Stimulated activated naive CD8-positive, alpha-beta T cell treated with anti-CD3 and anti-CD28 coated beads, Interleukin-15, Interleukin-2, amounts not matched to agents 100 U/mL and 50 U/mL, for 24 hours (primary cell): ENCODE measurements at places on chromosomes 4 and X.

GRCh38 chr4:125423124-125423523 is 108.4 kb downstream of the FAT4 start:
- no peak for DNase-seq

DNA sequence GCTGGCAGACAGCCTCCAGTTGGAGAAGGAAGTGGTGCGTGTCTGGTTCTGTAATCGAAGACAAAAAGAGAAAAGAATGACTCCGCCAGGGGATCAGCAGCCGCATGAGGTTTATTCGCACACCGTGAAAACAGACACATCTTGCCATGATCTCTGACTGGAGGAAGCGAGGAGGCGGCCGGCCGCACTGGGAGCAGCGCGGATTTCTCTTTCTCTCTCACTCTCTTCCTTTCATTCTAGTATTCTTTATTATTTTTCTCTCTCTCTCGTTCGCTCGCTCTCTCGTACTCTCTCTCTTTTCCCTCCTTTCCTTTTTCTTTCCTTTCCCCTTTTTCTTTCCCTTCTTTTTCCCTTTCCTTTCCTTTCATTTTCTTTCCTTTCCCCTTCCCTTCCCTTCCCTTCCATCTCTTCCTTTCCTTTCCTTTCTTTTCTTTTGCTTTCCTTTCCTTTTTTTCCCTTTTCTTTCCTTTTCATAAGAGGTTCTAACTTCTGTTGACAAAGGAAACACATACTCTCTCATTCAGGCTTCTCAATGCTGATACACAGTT is 1.2 kb downstream of the POU3F4 start:
- no peak for DNase-seq

DNA sequence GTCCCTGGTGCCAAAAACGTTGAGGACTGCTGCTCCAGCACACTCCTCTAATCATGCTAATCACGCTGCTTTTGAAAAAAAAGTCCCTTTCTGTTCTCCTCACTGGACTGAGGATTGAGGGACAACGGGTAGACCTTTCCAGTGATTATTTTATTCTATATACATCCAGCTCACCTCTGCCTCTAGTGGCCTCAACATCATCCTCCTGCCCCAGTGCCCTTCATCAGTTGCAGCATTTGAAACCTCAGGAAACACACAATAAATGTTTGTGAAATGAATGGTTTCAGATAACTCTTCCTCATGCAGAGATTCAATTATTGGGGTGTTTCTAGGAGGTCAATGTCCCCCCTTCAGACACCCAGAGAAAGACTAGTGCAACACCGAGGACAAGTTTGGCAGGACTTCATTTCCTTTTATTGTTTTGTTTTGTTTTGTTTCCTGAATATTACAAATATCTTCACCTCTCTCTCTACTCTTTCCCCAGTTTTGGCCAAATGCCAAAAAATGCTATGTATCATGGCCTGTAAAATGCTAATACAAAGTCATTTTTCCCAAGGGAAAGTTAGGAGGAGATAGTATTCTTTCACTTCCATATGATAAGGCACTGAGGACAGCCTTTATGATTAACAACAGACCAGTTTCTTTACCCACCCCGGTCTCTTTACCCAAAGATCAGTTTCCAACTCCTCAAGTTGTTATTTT is 460.1 kb upstream of the SLIT2 start:
- DNase-seq, result no peak

GRCh38 chr4:43394976-43395375 is 502.5 kb downstream of the GRXCR1 start:
- no peak for DNase-seq

- no peak for DNase-seq
These were observed 55.8 kb downstream of the PTTG2 start for GRCh38 chr4:38015886-38016515.

GRCh38 chr4:137531168-137531985 is 917 bp downstream of the PCDH18 start:
- DNase-seq, result no peak

- DNase-seq, result no peak
These were observed 694.4 kb upstream of the POU3F4 start for GRCh38 chrX:82813671-82814078.

- no peak for DNase-seq
These were observed 69.4 kb upstream of the AGA start for GRCh38 chr4:177511611-177512010.

- no peak for DNase-seq
These were observed 14.1 kb upstream of the BRS3 start for GRCh38 chrX:136473663-136474062.

GRCh38 chr4:118280501-118281218 is 72.1 kb downstream of the PRSS12 start:
- DNase-seq, result peak; percentile 27

DNA sequence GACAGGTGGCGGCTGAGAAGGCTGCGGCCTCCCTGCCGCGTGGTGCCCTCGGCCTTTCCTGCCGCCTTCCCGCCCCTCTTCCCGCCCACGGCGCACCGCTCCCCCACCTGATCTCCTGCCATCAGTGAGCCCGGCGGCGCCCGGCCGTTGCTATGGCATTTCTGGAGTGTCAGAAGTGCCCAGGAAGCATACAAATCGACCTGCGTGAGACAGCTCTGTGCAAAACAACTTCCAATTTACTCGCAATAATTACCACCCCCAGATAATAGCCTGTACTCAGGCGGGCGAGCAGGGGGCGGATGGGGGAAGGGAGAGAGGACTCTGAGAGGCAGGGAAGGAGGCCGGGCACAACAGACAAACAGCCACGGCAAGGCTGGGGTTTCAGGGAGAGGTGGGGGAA is 16.6 kb upstream of the ERCC6L start:
- no peak for DNase-seq

DNA sequence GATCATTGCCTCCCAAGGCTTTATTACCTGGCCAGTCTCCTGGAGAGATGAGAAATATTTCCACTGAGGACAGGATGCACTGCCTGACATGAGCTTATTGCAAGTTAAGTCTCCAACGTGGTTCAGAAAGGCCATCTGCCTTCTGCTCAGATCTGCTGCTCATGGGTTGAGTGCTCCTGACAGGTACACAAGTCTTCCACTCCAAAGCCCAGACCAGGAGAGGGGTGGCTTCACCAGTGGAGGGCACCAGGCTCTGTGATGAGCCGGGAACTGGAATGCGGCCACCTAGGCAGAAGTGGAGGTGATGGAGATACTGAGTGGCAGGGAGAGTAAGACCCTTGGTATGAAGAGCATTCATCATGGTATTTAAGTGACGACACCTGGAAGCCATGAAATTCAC is 79.5 kb upstream of the IRF2 start:
- no peak for DNase-seq
